ENCODE measurements at places on chromosomes 4 and X.

DNA sequence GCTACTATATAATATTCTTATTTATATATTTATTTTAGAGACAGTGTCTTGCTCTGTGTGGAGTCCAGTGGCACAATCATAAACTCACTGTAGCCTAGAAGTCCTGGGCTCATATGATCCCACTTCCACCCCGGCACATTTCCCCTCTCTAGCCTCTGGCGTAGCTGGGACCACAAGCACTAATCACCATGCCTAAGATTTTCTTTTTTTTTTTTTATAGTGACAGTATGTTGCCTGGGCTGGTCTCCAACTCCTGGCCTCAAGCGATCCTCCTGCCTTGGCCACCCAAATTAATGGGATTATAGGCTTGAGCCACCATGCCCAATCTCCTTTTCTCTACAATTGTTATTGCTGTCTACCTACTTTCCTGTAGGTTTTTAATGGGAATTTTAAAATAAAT is 74.1 kb upstream of the BMP3 start:
- no peak for DNase-seq

DNA sequence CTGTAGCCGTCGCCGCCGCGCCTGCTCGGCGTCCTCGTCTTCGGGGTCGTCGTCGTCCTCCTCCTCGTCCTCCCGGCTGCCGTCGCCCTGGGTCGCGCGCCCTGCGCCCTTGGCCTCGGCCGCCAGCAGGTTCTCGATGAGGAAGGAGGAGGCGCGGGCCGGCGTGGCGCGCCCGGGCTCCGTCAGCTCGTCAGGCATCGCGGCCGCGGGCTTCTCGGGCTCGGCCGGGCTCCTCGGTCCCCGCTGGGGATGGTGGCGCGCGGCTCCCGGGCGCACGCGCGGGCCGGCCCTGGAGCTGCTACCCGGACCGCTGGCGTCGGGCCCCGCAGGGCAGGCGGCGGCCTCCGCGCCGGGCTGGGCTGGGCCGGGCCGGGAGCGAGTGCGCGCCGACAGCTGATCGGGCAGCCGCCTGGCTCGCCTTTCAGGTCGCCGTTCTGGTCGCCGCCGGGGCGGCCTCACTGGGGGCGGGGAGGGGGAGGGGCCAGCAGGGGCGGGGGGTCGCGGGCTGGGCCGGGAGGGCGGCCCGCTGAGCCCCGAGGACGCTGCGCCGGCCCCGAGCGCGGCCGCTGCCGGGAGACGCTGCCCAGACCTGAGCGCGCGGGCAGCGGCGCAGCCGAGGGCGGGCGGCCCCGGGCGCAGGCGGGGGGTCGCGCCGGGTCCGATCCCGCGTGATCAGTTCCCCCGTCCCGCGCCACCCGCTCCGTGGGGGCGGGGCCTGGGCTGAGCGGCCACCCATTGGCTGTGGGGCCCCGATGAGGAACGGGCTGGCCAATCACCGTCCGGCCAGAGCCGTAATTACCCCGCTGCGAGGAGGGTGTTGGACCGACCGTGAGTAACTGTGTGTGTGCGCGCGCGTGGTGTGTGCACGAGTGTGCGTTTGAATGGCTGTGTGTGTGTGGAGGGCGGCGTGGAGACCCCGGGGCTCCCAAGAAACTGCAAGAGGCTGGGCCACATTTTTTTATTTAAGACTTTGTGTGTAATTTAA is at the start of gene HMX1:
TSS of gene HMX1 (minus strand) at position 423 of the 985 bp plus-strand sequence. CDS start at position 198, 225 bp downstream.
- no peak for DNase-seq

DNA sequence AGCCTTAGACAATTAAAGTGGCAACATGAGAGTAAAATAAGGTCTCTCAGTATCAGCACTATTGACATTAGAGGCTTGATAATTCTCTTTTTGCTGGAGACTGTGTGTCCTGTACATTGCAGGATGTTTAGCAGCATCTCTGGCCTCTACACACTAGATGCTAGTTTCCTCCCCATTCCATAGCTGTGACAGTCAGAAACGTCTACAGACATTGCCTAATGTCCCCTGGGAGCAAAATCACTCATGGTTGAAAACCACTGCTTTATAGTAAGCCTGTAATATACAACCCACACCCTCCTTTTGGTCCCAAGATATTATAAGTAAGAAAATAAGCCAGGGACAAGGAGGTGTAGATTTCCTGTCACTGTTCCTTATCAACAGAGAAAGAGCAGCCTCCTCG is 166.0 kb downstream of the FRMPD4 start:
- DNase-seq, result no peak

DNA sequence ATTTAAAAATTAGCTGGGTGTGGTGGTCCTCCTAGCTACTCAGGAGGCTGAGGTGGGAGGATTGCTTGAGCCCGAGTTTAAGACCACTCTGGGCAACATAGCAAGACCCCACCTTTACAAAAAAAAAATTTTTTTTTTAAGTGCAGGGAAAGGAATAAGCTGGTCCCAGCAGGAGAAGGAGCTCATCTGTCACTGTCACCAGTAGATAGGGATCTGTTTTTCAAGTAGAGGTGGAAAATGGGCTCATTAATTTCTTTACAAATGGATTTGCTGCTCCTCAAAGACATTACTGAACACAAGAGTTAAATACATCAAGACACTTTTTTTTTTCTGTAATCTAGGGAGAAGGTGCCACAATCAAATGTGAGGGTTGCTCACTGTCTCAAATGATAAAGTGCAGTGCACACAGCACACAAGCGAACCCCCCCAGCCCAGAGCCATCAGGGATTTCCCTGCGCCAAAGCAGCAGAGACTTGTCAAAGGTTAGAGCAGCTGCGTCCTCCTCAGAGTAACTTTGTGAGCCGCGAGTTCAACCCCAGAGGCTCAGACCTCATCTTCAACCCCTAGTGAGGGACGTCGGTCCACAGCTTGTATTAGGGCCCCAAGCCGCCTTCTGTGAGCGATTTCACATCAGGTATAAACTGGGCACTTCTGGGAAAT is 14.3 kb upstream of the MTNR1A start:
- no peak for DNase-seq

DNA sequence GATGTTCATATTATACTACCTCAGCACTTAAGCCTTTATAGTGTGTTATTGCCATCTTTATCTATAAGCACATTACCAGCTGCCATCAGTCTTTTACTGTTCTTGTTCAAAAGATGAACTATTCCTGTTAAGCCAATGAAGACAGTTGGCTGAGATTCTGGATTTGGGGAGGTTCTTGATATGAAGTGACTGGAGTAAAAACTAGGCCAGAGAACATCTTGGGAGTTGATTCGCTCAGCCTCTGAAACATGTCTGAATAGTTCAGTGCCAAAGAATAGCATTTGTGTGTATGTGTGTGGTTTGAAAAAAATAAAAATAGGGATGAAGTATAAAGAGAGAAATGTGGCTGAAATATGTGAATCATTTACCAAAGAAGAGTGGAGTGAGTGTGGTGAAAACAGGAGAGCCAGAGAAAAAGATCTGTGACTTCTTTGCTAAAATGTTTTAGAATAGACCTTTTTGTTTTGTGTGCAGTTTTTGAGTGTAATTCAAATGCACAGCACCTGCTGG is 15.2 kb downstream of the EXOC1 start:
- DNase-seq, result peak; percentile 25

GRCh38 chr4:25949994-25950393 is 36.0 kb downstream of the SMIM20 start:
- DNase-seq, result no peak

GRCh38 chrX:6782831-6783230 is 247.9 kb upstream of the VCX3A start:
- DNase-seq, result no peak

GRCh38 chr4:16909281-16909680 is 10.8 kb upstream of the LDB2 start:
- DNase-seq, result no peak

GRCh38 chrX:1361910-1362309 is 25.3 kb downstream of the IL3RA start:
- DNase-seq, result no peak

- DNase-seq, result peak; percentile 71
Observed at GRCh38 chrX:31314921-31315320, 243.1 kb upstream of the FTHL17 start.

DNA sequence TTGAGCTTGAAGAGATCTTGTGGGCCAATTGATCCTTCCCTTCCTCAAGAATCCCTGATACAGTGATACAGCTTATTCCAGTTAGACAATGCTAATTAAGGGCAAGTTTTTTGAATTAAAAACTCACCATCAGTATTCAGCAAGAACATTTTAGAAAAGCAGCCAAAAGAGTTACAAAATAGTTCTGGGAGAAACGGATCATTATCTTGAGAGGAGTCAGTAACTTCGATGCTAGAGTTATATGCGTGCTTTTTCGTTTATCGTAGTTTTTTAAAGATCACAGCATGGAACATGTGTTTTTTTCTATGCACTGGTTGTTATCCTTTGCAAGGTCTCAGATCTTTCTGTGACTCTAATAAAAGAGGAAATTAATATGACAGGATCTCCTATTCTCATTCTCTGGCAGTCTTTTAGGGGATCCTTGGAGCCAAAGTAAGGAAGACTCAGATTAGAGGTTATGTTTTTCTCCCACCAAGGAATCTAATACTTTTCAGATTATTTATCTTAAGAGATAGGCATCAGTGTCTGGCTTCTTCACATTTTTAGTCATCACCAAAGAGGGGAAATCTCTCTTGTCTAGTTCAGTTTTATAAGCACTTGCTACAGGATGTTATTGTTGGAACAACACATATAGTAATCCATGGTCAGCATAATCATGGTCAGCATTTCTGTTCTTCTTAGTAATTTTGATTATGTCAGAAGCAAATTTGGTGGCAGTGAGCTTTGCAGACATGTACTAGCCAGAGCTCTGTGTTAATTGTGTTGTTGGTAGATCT is 109.7 kb downstream of the PDLIM5 start:
- DNase-seq, result peak; percentile 97

DNA sequence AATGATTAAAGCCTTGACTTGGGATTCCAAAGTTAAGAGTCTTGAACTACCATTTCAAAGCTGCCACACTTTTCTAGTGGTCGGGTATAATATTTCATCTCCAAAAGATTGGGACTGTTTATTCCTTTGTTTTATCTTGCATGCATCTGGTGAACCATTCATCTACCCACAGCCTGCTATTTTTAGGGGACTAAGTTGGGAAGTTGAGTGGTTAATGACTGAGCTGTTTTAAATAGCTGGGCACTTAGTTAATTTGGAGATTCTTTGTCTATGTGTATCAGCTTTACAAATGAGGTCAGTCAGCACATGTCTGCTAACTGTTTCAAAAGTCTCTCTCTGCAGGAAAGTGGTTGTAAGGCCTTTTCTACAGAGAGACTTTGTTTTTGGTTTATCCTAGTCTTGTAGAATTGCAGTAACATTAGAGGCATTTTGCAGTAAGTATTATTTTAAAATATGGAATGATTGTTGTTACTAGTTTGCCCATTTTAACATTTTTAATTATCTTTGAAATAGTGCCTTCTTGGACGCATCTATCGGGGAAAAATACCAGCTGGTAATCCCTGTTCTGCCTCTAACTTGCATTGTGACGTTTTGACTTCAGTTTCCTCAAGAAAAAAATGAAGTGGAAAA is 8.2 kb downstream of the BMP2K start:
- DNase-seq, result peak; percentile 95

- DNase-seq, result no peak
Observed at GRCh38 chr4:75179510-75179909, 246.6 kb downstream of the PARM1 start.

DNA sequence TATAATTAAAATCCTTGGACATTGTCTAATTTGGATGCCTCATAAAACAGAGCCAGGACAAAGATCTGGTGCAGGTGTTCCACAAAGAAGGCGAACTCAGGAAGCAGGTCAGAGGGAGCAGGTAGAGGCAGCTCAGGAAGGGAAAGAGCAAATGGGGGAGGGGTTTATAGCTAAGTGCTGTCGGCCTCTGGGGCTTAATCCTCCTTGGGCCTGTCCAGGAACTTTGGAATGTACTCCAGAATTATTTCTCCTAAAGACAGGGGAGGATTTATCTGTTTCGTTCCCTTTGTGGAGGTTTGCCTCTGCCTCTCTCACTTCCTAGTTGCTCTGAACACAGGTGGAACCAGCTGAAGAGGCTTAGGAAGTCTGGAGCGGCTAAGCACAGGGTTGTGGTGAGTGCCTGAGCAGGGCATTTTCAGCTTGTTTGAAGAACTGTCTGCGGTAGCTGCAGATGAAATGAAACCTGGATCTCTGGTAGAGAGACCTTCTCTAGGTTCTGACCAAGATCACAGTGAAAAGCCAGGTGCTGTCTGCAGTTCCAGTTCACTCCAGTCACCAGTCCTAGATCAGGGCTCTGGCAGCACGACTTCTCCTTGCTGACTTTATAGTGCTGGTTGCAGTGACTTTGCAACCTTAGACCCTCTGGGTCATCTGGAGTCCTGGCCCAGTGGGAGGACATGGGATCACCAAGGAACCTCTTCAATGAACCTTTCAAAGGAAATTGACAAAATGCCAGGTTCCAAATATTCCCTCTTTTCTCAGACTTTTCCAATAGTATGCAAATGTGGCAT is 519.2 kb downstream of the PCDH10 start:
- no peak for DNase-seq

GRCh38 chr4:4333265-4333706 is 43.2 kb downstream of the ZBTB49 start:
- peak; percentile 87 for DNase-seq

DNA sequence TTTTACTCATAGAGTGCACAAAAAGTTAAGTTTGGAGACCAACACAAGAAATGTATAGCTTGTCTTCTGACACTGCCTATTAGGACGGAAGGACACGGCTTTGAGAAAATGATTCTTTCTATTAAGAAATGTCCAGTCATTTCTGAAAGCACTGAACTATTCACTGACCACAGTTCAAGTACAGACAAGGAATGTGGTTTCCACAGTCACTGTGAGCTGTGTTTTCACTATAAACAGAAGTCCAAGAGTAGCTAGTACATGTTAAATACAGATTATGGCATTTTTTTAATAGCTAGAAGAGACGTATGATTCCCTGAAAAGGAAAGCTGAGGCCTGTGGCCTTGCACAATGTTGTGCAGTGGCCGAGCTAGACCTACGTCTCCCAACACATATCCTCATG is 115.1 kb upstream of the GPM6A start:
- peak; percentile 59 for DNase-seq

- no peak for DNase-seq
Observed at GRCh38 chrX:54979432-54979831, 14.6 kb downstream of the PFKFB1 start.

GRCh38 chr4:82733636-82734035 is 65.0 kb downstream of the SCD5 start:
- peak; percentile 76 for DNase-seq

- DNase-seq, result no peak
Observed at GRCh38 chrX:121032531-121032930, 14.9 kb upstream of the GLUD2 start.

- DNase-seq, result no peak
Observed at GRCh38 chr4:24158031-24158430, 268.2 kb upstream of the PPARGC1A start.

- DNase-seq, result no peak
Observed at GRCh38 chrX:69987691-69988090, 62.0 kb downstream of the AWAT2 start.

GRCh38 chr4:74426101-74426500 is 18.8 kb upstream of the AREG start:
- no peak for DNase-seq

Data from astrocyte (in vitro differentiated cells and primary cell).